Stimulated activated naive CD8-positive, alpha-beta T cell treated with anti-CD3 and anti-CD28 coated beads, Interleukin-15, amount 100 ng/mL, for 72 hours (primary cell): ENCODE measurements at places on chromosomes 11 and 22.

DNA sequence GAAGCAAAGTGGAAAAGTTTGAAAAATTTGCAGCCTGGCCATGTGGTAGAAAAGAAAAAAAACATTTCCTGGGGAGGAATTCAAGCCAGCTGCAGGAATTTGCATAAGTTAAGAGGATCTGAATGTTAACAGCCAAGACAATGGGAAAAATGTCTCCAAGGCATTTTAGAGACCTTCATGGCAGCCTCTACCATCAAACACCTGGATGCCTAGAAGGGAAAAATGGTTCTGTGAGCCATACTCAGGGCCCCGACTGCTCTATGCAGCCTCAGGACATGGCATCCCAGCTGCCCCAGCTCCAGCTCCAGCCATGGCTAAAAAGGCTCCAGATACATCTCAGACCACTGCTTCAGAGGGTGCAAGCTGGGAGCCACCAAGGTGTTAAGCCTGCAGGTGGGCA, 149.1 kb upstream of the SOX6 start:
- no peak for DNase-seq

- DNase-seq, result no peak
These were observed 57.0 kb upstream of the PTH start for GRCh38 chr11:13552784-13553183.

GRCh38 chr11:72452495-72452894, 18.2 kb upstream of the CLPB start:
- no peak for DNase-seq

- DNase-seq, result no peak
These were observed at the start of gene C11orf52 for GRCh38 chr11:111918390-111919256. Gene C11orf52 (plus strand): TSS chr11:111918913. CDS start chr11:111918973, 60 bp downstream.

- no peak for DNase-seq
These were observed 113.6 kb downstream of the BARX2 start for GRCh38 chr11:129489249-129489648.

DNA sequence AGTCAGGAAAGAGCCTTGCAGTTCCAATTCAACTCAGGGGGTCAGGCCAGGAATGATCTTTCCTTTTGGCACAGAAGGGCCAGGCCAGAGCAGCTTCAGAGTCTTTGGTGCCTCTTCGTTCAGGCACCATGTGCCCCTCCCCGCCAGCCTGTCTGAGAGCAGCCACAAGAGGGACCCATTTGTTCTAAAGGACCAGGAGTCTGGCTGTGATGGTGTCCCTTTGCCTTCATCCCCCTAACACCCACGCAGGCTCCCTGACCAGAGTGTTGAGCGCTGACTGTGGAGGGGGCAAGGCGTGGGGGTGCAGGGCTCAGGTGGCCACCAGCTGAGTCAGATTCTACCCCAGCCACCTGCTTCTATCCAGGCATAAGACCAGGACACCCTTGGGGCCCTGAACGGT, 156.4 kb downstream of the TTC17 start:
- no peak for DNase-seq

- no peak for DNase-seq
These were observed 15.8 kb upstream of the FLI1 start for GRCh38 chr11:128678024-128678423.

DNA sequence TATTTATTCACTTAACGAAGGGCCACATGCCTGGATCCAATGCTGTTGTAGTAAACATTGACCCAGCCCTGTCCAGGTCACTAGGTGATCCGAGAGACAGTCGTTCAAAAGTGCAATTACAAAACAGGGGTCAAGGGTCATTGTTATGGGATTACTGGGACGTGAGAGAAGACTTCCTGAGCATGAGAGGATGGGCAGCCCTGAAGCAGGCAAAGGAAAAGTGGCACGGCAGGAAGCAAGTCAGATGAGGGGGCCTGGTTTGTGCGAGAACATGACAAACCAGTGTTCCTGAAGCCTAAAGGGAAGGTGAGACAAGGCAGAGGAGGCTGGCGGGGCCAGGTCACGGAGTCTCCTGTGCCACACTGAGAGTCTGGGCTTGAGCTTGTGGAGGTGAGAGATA, 15.8 kb upstream of the MMP20 start:
- no peak for DNase-seq

DNA sequence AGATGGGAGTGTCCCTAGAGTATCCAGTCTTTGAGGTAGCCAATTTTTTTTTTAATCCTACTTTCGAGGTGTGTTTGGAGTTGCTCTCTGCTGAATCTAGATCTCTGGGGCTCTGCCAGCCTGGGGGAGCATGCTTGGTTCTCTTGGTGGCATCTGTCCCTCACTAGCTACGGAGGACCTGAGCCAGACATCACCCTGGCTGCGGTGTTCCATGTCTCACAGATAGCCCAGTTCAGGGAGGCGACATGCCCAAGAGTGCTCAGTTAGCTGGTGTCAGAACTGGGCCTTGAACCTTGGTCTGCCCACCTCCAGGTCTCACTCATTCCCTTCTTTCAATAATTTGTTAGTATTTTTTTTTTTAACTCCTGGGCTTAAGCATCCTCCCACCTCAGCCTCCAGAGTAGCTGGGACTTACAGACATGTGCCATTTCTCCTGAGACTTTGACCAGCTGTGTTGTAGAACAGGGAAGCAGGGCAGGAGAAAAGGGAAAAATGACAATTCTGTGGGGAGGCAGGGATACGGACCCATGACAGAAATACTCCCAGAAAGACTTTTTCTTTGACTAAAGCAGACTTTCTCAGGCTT, 621 bp downstream of the HMOX1 start:
- DNase-seq, result no peak

DNA sequence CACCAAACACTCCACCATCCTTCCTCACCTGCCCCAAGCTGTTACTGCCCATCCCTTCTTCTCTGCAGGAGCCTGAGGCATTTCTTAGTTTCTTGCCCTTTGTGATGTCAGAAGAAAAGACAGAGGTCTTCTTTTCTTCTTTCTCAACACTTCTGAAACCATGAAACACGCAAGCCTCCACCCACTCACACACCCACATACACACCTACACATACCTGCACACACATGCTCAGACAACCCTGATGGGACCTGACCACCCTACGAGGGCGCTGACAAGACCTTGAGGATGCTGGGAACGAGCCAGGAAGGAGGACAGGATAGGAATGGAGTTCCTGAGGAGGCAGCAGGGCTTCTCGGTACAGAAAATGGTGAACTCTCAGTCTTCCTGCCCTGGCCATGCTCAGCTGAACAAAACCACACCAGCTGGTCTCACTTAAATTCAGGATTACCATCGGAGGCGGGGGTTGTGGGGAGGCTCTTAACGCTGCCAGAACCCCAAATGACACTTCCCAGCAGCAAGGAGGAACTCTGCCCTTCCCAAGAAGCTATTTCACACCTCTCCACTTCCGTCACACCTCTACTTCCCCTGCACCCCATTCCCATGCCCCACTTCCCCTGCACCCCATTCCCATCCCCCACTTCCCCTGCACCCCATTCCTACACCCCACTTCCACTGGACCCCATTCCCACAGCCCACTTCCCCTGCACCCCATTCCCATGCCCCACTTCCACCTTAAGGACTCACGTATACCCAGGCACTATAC, 41.0 kb downstream of the CSF2RB start:
- DNase-seq, result no peak

DNA sequence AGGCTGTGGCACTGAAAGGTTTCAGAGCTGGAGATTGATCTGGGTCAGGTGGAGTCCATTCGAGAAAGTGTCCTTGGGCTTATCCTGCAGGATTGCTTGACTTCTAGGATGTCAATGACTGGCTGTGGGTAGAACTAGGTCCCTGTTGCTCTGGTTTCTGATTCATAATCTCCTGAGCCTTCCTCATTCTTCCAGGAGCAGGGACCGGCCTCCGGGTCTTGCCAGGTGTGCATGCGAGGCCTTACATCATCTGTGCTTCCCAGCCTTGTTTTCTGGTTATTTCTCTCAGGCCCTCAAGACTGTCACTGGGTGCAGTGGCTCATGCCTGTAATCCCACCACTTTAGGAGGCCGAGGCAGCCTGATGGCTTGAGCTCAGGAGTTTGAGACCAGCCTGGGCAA, 33.3 kb upstream of the SORL1-AS1 start:
- no peak for DNase-seq

GRCh38 chr22:38681582-38682335, at the start of gene TOMM22:
Gene TOMM22 (plus strand): TSS chr22:38681957. CDS start chr22:38681979, 22 bp downstream.
- DNase-seq, result peak; percentile 89

DNA sequence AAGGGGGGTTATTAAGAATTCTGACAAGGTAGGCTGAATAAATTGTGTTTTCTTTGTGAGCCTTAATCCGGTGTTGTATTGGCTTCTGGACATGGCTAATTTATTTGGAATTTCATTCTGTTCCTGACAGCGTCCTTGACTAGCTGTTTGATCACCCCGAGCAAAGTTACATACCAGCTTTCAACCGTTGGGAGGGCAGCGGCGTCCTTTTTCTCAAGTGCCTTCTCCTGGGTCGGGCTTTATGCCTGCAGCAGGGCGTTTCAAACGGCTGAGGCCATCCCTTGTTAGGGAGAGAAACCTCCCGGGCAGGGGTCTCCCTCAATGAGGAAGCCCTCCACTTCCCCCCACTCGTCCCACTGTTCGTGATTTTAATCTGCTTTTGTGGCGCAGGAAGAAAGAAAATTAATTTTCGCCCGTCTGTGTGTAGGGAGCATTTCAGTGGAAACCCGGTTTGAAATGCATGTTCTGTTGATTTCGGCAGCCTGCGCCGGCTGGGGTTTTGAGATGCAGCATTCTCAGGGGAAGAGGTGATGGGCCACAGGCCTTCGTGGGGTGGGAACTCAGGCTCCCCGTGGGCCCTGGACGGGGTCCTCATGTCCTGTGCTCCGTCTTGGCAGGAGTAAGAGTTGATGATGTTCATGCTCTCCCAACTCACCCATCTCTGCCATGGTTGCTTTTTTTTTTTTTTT, 2.9 kb upstream of the SMIM38 start:
- DNase-seq, result no peak

GRCh38 chr11:408154-409007, 6.4 kb downstream of the SIGIRR start:
- DNase-seq, result no peak

GRCh38 chr11:66529069-66529468, 16.8 kb downstream of the ZDHHC24 start:
- DNase-seq, result no peak

DNA sequence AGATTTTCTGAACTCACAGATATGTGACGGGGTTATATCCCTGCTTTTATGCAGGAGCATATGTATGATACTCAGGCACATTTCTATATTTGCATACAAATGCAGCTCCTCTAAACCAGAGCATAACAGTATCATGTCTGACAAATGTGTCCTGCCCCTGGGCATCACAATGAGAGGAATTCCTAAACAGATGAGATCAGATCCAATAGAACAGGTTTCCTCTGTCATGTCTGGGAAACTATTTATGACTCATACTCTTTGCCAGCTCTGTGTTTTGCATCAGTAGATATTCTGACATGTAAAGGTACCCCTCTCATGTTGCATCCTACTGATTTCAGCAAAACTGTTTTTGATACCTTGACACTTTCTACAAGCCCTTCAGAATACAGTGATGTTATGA, 29.4 kb downstream of the SYT9 start:
- DNase-seq, result no peak

- DNase-seq, result no peak
These were observed 22.0 kb upstream of the FGF4 start for GRCh38 chr11:69797156-69797555.

GRCh38 chr22:29030016-29030617, 31.5 kb downstream of the C22orf31 start:
- DNase-seq, result no peak

GRCh38 chr22:44592126-44592823, 94.2 kb upstream of the RTL6 start:
- no peak for DNase-seq

DNA sequence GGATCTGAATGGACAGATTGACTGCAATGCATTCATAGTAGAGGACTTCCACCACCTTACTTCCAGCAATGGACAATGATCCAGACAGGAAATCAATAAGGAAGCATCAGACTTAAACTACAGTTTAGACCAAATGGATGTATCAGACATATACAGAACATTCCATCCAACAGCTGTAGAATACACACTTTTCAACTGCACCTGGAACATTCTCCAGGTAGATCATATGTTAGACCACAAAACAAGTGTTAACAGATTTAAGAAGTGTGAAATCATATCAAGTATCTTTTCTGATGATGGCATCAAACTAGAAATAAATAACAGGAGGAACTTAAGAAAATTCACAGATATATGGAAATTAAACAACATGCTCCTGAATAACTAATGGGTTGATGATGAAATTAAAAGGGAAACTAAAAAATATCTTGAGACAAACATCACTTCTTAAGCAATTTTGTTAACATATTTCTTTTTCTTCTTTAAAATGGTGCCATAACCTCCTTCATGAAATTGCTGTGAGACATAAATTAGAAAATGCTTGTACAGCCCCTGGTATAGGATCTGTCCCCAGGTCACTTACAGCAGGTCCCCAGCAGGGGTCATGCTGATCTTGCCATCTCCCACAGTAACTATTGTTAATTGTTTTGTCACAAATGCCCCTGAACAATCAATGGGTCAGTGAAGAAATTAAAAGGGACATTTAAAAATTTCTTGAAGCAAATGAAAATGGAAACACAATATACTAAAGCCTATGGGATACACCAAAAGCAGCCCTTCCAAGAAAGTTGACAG, 100.0 kb upstream of the OR4B1 start:
- no peak for DNase-seq

- DNase-seq, result no peak
These were observed 28.0 kb upstream of the C11orf96 start for GRCh38 chr11:43914466-43914865.

DNA sequence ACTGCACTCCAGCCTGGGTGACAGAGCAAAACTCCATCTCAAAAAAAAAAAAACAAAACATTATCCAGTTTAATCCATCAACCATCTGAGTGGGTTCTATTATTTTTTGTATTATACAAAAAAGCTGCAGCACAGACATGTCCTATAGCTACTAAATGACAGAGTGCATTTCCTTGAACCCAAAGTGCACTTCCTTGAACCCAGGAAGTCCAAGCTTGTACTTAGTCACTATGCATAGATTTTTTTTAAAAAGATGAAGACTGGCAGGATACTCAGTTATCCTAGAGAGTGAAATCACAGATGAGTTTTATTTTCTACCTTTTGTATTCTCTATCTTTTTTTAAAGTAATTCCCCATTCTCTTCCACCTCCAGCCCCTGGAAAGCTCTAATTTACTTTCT, 8.0 kb upstream of the RRAS2 start:
- DNase-seq, result no peak

GRCh38 chr11:103488579-103488978, 379.4 kb downstream of the DYNC2H1 start:
- DNase-seq, result no peak

GRCh38 chr11:31509051-31509428, 382 bp downstream of the IMMP1L start:
- no peak for DNase-seq

DNA sequence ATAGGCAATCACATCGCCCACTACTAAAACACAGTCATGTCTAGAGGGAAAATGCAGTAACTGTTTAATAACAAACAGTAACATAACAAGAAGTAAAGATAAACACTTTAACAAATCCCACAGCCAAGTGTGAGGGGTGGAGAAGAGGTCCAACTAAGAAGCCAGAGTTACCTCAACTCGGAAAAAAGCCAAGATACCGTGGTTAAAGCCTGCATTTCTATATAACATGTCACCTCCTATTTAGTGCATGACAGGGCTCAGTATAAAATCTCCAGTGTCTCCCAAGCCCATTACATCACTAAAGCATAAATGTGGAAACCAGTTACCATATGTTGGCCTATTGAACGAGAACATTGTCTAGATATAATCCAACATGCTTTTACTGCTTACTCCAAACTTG, 281.7 kb downstream of the LRRC4C start:
- DNase-seq, result no peak

- DNase-seq, result peak; percentile 70
These were observed 31.3 kb upstream of the YPEL1 start for GRCh38 chr22:21766691-21767462.
